Stimulated activated CD8-positive, alpha-beta memory T cell treated with anti-CD3 and anti-CD28 coated beads, Interleukin-15, amount 100 ng/mL, for 1 hour (primary cell): ENCODE measurements at places on chromosomes 2 and 18.

- DNase-seq, result no peak
These were observed 32.3 kb downstream of the CHN1 start for GRCh38 chr2:174972924-174973323.

- DNase-seq, result no peak
These were observed 28.9 kb upstream of the CDH19 start for GRCh38 chr18:66632756-66633155.

DNA sequence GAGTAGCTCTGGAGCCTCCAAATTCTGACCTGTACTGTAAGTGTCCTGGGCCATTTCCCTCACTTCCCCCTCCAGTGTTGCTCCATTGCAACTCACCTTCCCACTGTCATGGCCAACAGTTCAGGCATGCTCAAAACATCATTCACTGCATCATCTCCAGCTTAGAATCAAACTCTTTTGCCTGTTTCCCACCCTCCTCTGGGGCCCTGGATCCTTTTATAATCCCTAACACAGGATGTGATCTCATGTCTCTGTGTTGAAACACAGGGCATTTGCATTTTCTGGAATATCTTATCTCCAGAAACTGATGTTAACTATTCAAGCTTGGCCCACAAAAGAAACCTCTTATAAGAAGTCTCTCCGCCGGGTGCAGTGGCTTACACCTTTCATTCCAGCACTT is 3.0 kb downstream of the DPP4 start:
- DNase-seq, result no peak

- DNase-seq, result no peak
These were observed 184.8 kb downstream of the ACKR3 start for GRCh38 chr2:236754271-236754944.

GRCh38 chr18:54630963-54631362 is 39.9 kb downstream of the DYNAP start:
- DNase-seq, result no peak
